IMR-90 (cell line): ENCODE measurements at places on chromosomes 3 and 15. TPM values are rescaled to one million over a fixed set of nuclear protein-coding genes. Genes with fewer than 3 reads are reported as not detected.

Gene DNASE1L3
- not detected in 2 replicates for polyA plus RNA-seq

Gene FANCI
- 11.6 and 13.2 TPM in 2 replicates for polyA plus RNA-seq

Gene TRPM1
- not detected in 2 replicates for polyA plus RNA-seq

Gene PARP3
- 22.0 and 22.5 TPM in 2 replicates for polyA plus RNA-seq

Gene ADAMTS7
- 12.6 and 13.2 TPM in 2 replicates for polyA plus RNA-seq

Gene HIGD2B
- polyA plus RNA-seq = not detected in 2 replicates

Gene ZNF80
- polyA plus RNA-seq = not detected in 2 replicates

Gene IL12A
- 2.9 and 5.3 TPM in 2 replicates for polyA plus RNA-seq

Gene WNT7A
- not detected in 2 replicates for polyA plus RNA-seq

Gene PFKFB4
- polyA plus RNA-seq = 14.8 and 16.9 TPM in 2 replicates

Gene PPARG
- 11.2 and 11.5 TPM in 2 replicates for polyA plus RNA-seq

Gene PDCD6IP
- 78.3 and 134 TPM in 2 replicates for polyA plus RNA-seq

Gene ROBO2
- 7.4 and 9.3 TPM in 2 replicates for polyA plus RNA-seq

Gene SSUH2
- 0.10 TPM in 2 replicates for polyA plus RNA-seq

Gene LMCD1
- polyA plus RNA-seq = 43.1 and 53.8 TPM in 2 replicates

Gene SAXO2
- 0.14 and 0.42 TPM in 2 replicates for polyA plus RNA-seq

Gene ACKR2
- polyA plus RNA-seq = 0.07 and 0.10 TPM in 2 replicates
